Non-pigmented ciliary epithelial cell (primary cell): ENCODE measurements at places on chromosomes 1 and 21.

- no peak for DNase-seq
These were observed 42.0 kb upstream of the DUSP10 start for GRCh38 chr1:221783936-221784335.

DNA sequence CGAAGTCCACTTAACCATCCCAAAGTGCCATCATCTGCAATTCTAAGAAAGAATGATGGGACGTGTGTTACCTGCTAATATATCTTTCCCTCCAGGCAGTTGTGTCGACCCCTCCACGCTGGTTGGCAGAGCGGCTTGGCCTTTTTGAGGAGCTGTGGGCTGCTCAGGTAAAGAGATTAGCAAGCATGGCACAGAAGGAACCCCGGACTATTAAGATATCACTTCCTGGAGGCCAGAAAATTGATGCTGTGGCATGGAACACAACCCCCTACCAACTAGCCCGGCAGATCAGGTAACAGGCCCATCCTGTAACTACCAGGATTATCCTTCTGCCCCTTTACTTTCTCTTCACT, 520 bp downstream of the TARS2 start:
- DNase-seq = no peak

- DNase-seq = no peak
These were observed 9.0 kb downstream of the ATP8B2 start for GRCh38 chr1:154334079-154335024.

- DNase-seq = no peak
These were observed 272.2 kb downstream of the NPHP4 start for GRCh38 chr1:5720045-5720444.

GRCh38 chr1:18927082-18927653, 24.8 kb upstream of the ALDH4A1 start:
- no peak for DNase-seq

DNA sequence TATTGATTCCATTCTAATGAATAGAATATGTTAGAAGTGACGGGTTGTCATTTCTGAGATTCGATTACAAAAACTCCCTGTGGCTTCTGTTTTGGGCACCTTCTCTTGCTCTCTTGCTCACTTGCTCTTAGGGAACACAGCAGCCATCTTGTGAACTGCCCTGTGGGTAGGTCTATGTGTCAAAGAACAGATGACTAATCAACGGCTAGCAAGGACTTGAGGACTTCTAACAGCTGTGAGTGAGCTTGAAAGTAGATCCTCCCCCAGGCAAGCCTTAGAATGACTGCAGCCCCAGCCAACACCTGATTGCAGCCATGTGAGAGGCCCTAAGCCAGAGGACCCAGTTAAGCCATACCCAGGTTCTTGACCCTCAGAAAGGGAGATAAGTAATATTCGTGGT, 49.3 kb downstream of the AZIN2 start:
- DNase-seq = no peak

DNA sequence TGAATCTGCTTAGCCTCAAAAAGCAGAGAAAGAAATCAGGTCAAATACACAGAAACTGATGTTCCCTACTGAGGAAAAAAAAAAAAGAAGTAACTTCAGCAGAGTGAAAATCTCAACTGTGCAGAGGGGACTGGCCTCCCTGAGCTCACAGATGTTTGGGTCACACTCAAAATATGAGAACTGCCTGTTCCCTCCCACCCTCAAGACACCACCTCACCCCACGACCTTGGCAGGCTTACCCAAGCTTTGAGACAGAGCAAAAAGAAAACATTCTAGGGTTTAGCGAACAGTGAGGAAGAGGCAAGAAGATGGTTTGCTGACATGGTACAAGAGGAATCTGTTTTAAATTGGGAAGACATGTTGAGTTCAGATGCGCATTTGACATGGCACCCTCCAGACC, 48.8 kb downstream of the NID1 start:
- no peak for DNase-seq

DNA sequence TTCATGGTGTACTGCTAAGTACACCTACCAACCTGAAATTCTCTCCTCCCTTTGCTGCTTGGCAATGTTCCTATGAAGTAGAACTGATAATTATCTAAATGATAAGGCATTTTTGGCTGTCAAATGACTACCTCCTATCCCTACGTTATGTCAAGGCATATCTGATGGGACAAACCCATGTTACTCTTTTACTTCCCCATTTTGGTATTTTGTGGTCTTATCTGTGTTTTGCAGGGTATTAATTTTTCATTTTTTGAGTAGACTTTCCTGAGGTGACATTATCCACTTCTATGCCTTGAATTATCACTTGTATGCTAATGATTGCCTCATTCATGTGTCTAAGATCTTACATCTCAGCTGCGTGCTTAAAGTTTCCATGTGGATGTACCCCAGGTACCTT, 499.6 kb upstream of the B3GALT2 start:
- DNase-seq = no peak

DNA sequence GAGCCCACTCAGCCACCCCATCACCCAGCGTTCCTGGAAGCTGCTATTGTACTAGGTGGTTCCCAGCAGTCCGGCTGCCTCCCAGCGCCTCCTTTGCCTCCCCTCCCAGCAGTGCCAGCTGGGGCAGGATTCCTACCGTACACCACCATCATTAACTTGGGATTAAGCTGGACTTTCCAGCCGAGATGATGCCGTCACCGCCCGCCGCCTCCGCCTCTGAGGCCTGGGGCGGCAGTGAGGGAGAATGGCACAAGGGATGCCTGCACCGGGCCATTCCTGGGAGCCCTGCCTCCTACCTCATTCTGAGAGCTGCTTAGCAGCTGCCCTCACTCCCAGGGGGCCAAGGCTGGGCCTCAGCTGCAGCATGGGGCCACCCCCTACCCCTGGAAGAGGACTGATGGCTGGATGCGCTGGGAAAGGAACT, 13.2 kb downstream of the CNTN2 start:
- no peak for DNase-seq

DNA sequence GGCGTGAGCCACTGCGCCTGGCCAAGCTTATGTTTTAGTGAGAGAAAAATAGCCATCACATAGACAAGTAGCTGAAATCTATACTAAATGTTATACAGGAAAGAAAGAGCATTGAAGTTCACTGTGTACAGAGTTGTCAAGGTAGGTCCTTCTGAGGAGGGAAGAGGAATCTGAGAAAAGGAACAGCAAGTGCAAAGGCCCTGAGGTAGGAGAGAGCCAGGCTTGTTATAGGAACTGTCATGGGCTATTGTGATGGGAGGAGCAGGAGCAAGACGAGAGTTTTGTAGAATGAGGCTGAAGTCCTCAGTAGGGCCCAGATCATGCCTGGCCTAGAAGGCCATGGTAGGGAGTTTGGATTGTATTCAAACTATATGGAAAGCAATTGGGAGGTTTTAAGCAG, 4.6 kb downstream of the ZDHHC18 start:
- DNase-seq = no peak

GRCh38 chr1:166083887-166084286, 82.9 kb downstream of the FAM78B start:
- DNase-seq = no peak

DNA sequence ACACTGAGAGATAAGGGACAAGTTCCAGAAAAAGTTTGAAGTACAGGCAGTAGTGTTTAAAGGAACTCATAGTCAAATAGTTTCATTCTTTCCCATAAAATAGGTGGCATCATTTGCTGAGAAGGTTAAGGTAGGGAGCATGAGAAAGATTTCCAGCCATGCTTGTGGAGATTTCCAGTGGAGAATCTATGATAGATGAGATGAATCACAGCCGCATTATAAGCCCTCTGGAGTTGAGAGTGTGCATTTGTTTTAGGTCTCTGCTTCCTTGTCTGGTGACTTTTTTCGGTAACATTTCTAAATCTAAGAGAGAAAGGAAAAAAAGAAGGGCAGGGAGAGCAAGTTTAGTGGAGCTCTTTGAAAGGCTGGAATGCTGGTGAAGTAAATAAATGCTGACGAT, 108.7 kb downstream of the DISP1 start:
- DNase-seq = no peak

DNA sequence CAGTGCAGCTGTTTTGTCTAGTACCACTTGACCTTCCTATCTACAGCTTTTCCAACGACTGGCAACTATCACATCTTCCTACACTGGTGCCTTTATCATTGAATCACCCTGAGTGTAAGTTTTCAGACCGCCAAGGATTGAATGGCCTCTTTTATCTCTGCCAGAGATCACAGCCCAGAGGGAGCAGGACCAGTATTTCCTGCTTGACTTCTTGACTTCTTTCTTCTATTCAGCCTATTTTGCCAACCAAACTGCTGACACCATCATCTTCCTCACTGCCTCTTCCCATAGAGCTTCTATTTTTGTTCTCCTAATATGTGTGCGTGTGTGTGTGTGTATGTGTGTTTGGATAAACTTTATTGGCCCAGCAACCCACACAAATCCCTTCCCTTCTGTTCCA, 53.8 kb downstream of the SERBP1 start:
- DNase-seq = no peak

- DNase-seq = no peak
These were observed 795 bp downstream of the SYT2 start for GRCh38 chr1:202709276-202710041.

DNA sequence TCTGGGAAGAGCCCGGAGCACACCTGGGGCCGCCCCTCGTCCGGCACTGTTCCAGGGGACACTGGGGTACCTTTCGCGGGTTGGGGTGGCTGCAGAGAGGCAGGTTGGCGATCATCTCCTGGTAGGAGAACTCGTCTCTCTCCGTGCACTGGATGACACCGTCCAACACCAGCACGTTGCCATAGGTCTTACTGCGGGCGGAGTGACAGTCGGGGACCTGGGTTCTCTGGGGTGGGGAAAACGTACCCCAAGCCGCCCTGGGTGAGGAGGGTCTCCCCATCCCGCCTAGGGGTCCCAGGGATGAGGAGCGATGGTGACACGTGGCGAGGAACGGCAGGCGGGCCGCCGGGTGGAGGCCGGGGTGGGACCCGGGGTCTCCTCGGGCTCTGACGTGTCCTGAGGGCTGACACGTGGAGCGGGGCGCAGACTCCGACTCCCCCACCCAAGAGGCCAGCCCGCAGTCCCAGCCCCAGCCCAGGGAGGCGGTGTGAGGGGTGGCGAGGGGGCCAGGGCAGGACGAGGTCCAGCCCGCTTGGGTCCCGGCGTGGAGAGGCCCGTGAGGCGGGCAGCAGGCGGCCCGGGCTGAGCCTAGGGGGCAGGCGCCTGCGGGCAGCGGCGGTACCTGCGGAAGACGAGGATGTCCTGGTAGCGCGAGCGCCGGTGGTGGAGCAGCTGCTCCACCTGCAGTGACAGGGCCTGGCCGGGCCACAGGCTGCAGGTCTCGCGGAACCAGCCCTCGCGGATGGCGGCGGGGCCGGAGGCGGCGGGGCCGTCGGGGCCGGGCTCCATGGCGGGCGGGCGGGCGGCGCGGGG, 457 bp downstream of the SRM start:
- no peak for DNase-seq
